ENCODE measurements at places on chromosomes 4 and X.

DNA sequence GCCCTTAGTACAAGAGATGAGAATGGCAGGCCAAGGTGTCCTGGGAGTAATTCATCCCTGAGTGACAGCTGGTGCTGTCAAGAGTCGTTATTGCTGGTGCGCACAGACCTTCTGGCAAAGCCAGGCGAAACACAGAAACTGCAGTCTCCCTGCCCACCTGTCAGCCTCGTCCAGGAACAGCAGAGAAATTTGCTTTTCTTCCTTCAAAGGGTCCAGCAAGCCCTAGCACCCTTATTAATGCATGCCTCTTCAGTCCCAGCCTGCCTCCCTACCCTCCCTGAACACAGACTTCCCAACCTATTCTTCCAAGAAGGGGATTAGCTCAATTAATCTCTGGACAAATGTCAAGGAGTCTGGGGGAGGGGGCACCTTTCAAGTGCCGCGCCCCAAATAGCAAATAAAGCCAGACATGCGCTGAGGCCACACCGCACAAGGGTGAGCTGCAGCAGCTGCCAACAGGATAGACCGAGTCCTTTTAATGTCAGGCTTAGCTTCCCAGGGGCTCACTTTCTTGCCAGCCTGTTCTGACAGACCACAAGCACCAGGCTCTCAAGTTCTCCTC is 250.7 kb upstream of the RASGEF1B start:
- no peak for DNase-seq

GRCh38 chrX:23736030-23736429 is 7.0 kb downstream of the ACOT9 start:
- DNase-seq: no peak

DNA sequence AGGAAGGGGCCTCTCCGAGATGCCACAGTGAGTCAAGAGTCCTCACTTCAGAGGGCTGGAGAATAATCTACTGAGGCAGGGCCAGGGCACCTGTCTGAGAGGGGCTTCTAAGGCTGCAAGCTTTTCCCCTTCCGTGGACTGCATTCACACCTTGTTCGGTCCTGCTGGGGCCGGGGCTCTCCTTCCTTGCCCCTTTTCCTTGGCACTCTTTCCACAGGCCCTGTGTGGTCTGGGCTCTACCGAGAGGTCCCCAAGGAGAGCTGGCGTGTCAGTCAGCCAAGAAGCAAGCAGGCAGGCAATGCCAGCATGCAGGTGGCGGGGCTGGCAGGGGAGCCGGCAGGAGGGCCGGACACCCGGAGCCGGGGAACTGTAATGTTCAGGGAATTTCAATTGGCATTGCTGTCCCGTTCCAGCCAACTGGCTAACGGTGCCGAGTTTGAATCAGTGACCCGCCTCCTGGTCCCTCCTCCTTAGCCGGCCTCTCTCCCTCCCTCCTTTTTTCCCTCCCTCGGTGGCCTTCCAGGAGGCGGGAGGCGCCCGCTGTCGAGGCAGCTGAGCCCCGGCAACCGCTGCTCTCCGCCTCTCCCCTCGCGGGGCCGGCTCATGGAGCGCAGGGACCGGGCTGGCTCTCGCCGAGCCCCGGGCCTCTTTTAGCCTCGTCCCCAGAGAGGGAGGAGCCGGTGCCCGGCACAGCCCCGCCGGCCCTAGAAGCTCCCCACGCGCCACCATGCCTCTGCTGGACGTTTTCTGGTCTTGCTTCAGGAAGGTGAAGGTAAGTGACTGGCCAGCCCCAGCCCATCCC is at the start of gene STARD8:
Gene STARD8, plus strand, starts transcription at position 511 of the 802 bp plus-strand sequence. Its CDS starts 217 bp downstream, at position 728.
- no peak for DNase-seq

DNA sequence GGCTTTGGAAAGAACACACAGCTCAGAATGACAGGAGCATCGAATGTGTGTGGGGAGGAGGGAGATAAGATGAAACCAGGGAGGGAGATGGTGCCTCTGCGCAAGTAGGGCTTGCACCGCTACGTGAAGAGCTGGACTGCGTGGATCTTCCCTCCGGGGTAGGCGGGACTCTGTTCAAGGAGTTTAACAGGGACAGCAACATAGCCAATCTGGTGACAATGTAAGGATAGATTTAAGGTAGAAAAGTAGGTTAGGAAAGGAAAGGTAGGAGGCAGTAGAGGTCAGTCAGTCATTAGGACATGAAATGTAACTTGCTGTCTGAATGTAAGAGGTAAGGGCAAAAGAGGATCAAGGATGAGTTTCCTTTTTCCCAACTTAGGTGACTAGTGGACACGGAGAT is 152.5 kb downstream of the DCTD start:
- no peak for DNase-seq

DNA sequence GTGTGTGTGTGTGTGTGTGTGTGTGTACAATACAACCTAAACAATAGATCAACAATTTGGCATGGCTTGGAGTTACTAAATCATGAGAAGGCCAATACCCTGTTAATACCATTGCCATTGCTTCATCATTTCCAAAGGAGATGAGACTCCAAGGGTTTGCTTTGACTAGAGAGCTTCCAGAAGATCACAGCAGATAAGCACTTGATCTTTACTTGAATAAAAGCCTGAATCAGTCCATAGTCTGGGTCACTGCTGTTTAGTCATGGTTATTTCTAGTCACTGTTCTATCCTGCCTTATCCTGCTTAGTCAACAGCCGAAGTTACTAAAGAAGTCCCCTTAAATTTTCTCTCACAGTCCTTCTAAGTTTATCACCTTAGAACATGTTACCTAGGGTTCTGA is 58.2 kb downstream of the RAB40AL start:
- DNase-seq: no peak
